HT1080 (cell line): ENCODE measurements at places on chromosomes 1 and 21. TPM values are rescaled to one million over a fixed set of nuclear protein-coding genes. Genes with fewer than 3 reads are reported as not detected.

DNA sequence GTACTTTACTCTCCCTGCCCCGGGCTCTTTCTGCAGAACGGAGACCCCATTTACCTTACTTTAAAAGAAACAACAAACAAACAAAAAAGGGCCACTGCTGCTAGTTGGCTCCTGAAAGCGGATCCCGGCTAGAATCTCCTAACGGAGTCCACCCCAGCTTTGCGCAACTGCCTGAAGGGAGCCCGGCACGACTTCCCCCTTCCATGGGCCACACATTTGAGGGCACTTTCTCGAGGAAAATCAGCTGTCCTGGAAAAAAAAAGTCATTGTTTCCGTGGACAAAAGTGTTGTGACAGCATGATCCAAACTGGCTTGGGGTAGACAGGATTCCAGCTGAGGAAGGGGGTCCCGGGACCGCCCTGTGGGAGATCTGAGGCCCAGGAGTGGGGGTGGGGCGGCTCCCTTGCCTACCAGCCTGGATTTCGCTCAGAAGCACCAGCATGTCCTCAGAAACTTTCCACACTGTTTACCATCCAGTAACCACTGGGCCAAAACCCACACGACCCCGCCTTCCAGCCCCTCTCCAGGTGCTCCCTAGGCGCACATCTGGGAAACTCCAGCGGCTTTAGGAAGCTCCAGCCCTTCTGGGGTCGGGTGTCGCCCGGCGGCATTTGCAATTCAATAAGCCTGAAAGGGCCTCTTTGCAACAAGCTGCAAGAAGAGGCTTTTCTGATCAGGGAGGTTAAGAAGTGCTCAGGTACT is 4.8 kb downstream of the RIPK4 start:
- no peak for DNase-seq

GRCh38 chr21:42153046-42153686 is 65.8 kb upstream of the ABCG1 start:
- no peak for DNase-seq

- no peak for DNase-seq
Measured at GRCh38 chr1:18422954-18423353, 57.8 kb upstream of the KLHDC7A start.

DNA sequence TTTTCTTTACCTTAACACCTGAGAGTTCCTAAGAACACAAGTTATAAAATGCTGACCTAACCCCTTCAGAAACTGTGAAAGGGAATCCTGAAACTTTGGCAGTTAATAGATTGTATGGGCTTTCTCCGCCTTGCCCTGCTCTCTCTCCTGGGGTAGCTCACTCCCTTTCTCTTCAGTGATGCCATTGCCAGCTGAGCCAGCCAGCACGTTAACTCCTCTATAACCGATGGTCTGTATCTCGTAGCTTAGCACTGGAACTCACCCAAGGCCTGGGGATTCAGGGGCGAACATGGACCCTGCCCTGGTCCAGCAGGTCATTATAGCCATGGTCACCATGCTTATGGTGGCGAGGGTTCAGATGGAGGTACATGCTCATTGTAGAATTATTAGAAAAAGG is 40.7 kb downstream of the TRAPPC10 start:
- DNase-seq, result no peak

DNA sequence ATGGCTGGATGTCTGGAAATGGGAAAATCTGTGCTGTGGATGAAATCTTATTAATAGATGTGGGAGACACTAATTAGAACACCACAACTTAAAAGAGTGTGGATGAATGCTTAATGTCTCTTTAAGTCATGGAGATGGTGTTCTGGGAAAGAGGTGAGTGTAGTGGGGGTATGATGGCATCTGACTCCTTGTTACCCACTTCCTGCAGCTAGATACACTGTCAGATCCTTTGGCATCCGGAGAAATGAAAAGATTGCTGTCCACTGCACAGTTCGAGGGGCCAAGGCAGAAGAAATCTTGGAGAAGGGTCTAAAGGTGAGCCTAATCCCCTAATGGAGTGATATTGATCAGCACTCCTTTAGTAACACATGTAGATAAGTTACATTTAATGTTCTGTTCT is 2.0 kb downstream of the RPL11 start:
- DNase-seq, result peak; percentile 45

DNA sequence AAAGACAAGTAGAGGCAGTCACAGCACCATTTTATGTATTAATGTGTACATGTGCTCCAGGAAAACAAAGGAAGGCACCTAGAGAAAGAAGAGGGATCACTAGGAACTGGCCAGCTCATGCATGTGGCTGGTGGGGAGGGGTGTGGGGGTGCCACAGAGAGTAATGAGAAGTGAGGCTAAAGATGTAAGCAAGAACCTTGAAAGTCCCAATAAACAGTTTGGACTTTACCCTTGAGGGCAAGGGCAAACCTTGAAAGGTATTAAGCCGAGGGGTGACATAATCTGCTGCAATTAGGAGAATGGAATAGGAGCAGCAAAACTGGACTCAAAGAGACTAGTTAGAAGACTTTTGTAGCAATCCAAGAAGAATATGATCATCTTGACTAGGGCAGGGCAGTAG is 51.5 kb downstream of the ERI3 start:
- DNase-seq, result no peak

- no peak for DNase-seq
Measured at GRCh38 chr1:116902027-116902426, 7.7 kb upstream of the PTGFRN start.

- DNase-seq, result peak; percentile 36
Measured at GRCh38 chr1:59143811-59144210, 153.1 kb upstream of the FGGY start.

DNA sequence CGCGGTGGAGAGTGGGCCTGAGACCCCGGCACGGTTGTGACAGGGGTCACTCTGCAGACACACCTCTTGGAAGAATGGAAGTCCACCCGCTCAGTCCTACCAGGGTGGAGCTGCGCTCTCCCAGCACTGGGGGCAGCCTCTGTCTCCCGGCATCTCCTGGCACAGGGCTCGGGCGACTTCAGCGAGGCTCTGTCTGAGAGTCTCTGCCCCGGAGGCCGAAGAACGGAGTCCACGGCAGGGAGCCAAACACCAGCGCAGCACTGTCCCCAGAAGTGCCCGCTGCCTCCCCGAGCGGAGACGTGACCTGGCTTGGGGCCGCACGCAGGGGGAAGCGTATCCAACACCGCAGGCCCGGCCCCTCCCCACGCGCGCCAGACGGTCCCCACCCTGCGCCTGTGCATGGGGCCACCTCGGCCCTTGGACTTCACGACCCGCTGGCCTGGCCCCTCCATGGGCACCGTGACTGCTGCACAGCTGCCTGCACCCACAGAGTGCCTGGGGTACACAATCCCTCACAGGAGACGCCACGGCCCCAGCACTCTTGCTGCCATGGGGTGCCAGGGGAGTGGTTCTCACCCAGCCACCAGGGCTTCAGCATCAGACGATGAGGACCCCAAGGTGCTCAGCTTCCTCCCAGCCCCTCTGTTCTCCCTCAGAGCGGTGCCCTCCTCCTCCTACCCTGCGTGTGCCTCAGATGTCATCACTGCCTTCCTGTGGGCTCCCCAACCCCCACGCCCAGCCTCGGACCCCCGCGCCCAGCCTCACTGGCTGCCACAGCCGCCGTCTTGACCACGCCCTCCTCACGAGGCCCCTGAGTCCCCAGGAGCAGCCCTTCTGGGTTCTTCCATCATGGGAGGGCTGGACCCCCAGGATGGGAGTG is 14.9 kb upstream of the RNF223 start:
- no peak for DNase-seq

DNA sequence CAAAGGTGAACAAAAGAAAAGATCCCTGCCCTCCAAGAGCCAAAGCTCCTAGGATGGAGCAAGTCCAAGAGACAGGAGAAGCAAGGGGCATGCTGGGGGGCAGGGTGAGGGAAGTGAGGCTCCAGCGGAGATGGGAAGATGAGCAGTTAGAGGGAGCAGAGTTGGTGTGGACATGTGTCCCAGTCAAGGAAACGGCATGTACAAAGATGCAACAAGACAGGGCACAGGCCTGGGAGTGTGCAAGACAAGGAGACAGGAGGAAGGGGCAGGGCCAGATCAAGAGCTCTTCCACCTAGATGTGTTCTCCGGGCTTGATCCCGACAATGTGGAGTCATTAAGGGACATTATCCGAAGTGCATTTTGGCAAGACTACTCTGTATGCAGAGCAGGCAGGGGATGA is 82.1 kb downstream of the CAPZB start:
- DNase-seq, result no peak

DNA sequence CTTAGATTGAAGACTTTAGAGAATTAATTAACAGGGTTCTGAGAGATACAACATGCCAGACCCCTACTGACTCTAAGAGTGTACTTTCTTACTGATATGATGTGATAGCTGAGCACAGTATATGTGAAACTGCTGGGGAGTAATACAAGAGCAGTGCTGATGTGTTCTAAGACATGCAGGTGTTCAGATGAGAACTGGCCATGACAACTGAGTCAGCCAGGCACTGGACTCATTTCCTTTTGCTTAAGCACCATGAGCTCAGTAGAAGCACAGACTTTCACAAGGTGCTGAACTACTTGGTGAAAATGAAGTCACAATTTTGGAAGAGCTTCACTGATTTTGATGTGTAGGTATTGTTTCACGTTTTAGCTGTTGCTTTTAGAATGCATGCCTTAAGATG is 15.9 kb upstream of the POGZ start:
- DNase-seq, result peak; percentile 22

DNA sequence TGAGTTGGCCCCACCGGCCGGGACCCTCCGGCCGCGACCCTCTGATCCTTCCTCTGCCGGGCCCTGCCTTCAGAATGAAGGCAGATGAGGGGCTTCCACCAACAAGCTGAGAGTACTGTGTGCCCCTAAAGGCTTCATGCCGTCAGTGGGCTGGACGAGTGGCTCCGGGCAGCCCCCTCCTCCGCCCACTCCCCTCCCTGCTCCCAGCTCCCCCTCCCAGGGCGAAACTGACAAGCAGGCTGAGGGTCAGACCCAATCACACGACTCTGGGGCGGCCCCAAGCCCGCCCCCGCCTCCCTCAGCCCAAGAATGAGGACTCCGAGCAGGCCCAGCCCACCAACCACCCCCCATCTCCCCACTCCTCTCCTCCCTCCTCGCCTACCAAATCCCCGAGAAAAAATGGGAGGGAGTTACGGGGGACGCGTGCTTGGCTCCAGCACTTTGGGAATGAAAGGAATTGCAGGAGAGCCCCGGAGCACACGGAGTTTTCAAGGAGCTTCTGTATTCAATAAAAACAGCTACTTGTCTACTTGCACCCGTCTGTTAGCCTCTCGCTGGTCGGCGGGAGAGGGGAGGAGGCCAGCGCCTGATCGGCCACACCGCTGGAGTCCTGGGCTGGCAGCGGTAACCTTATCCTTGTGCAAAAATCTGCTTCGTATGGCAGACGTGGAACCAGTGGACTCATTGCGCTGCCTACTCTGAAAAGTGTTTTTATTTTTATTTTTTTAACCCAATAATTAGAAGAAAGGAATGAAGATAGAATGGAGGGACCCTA is at the start of gene COL11A1:
COL11A1 (minus strand) TSS at position 147 of the 775 bp plus-strand sequence. CDS start 344 bp downstream, outside the sequence.
- DNase-seq, result no peak

GRCh38 chr1:155228096-155228427 is 19.6 kb downstream of the MTX1 start:
- no peak for DNase-seq

- DNase-seq, result no peak
Measured at GRCh38 chr1:150554086-150554452, 4.9 kb downstream of the ADAMTSL4 start.

GRCh38 chr1:236332092-236332758 is 50.5 kb upstream of the ERO1B start:
- no peak for DNase-seq

GRCh38 chr1:156389311-156389710 is 20.3 kb downstream of the RHBG start:
- DNase-seq, result no peak

DNA sequence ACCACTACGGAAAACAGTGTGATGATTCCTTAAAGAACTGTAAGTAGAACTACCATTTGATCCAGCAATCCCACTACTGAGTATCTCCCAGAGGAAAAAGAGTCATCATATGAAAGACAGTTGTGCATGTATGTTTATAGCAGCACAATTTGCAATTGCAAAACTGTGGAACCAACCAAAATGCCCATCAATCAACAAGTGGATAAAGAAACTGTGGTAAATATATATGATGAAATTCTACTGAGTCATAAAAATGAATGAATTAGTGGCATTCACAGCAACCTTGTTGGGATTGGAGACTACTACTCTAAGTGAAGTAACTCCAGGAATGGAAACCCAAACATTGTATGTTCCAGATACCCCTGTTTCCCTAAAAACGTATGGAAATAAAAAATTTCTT is 337.0 kb upstream of the PTBP2 start:
- DNase-seq, result no peak

DNA sequence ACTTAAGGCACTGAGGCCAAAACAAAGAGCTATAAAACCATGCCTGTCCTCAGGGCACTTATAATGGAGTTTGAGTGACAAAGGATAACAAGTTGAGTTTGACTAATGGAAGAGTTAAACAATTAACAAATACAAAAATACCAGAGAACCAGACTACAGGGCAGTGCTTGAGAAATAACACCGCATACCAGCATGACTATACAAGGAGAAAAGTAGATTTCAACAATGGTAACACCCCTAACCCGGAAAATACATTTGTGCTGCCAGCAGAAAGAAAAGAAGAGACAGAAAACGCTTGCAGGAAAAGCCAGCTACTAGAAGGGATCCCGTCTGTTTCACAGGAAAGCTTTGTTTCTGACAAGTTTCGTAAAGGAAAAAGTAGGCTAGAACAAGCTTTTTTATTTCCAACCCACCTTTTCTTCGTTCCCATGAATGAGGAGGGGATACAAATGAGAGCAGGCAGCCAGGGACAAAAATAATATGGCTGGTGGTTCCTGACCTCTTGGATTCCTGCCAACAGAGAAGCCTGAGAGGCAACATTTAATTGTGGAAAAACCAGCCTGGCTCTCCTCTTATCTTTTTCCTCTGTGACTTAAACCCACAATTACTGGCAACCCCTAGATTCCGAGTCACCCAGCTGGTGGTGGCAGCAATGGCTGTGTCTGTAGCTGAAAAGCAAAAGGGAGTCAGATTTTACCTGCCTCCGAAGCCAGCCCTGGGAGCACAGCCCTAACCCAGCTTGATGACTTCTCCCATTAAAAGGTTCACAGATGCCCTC is 56.5 kb downstream of the WLS start:
- DNase-seq, result no peak

DNA sequence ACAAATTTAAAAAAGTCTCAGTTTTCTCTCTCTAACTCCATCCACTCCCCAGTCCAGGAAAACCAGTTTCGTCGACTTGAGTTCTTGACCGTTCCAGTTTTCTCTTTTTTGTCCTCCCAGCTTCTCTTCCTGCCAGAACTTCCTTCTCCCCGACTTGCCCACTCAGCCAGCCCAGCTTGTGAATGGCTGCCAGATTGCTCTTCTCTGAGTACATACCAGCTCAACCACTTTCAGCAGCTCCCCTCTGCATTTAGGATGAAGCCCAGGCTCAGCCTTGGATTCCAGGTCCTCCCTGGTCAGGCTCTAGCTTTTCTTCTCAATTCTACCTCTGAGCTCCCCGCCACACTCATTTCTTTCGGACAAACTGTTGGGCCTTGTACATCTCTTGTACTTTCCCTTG is 1.4 kb downstream of the DIO1 start:
- DNase-seq, result no peak

SFN gene
- 5.2 and 7.0 TPM in 2 replicates for total RNA-seq

TNFAIP8L2 gene
- total RNA-seq, result not detected in 2 replicates

NPR1 gene
- 0.02 and 0.03 TPM in 2 replicates for total RNA-seq

FABP3 gene
- not detected in 2 replicates for total RNA-seq

SH2D1B gene
- 0.10 and 0.40 TPM in 2 replicates for total RNA-seq

NGF gene
- 0.84 and 0.88 TPM in 2 replicates for total RNA-seq

ZNF672 gene
- total RNA-seq, result 27.3 and 28.0 TPM in 2 replicates

RAB42 gene
- not detected in 2 replicates for total RNA-seq

TRIM63 gene
- not detected in 2 replicates for total RNA-seq

KCNN3 gene
- total RNA-seq, result 0.20 and 0.34 TPM in 2 replicates
